ENCODE measurements at places on chromosomes 16 and 17. TPM values are rescaled to one million over a fixed set of nuclear protein-coding genes. Genes with fewer than 3 reads are reported as not detected.

COASY gene
- total RNA-seq = 63.3 TPM

CCL8 gene
- total RNA-seq = 1.5 TPM

DNA sequence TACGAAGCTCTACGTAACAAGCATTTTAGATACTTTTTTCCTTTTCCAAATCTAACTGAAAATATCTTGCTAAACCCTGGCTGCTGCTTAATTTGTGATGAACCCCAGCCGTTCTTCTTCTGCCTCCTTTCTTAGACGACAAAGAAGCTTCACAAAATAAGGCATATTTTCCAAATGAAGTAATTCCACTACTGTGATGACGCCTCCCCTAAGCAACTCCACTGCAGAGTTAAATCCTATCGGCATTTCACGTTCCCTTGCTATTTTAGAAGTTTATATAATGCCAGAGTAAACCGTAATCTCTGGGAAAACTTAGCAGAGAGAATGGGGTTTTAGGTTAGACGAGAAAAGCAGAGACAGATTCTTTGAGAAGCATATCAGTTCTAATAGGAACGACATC, 683.1 kb upstream of the SALL1 start:
- no peak for DNase-seq

GRCh38 chr16:80996688-80997138, 10.0 kb downstream of the CMC2 start:
- no peak for DNase-seq

DNA sequence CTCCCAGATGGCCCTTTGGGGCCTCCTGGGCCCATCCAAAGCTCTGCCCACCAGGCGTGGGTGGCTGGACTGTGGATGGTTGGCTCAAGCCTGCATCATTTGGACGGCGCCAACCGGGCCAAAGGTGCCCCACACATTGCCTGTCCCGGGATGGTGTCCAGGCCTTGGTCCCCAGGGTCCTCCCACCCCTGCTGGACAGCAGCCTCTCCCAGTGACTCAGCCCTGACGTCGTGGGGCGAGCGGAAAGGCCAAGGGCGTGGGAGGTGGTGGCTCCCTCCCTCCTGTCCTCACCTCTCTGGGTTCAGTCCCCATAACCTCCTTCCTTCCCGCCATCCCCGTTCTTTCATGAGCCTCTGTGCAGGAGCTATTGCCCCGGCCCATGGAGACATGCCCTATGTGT, 42.1 kb upstream of the DLX4 start:
- no peak for DNase-seq

DNA sequence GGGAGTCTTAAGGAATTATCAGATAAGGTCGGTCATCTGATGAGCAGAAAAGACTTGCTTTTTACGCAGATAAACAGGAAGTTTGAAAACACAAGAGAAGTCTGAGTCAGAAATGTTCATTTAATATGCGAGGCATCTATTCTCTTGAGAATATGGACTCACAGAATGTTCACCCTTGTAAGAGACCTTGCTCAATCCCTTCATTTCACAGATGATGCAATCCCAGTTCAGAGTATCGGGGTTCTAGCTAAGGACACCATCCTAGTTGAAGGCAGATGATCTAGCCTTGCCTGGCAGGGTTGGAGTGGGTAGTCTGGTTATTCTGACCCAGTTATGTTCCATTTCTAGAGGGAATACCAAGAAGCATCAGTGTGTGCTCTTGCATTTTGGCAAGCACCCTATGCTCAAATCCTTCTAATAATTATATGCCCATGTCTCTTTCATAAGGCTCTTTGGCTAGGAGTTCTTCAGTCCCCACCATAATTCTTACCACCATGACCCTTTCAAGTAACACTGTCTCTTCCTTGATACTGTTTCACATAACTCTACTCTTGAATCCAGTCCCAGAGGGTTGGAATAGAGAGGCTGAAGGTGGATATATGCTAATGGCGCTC, 42.5 kb downstream of the YPEL2 start:
- no peak for DNase-seq

DNA sequence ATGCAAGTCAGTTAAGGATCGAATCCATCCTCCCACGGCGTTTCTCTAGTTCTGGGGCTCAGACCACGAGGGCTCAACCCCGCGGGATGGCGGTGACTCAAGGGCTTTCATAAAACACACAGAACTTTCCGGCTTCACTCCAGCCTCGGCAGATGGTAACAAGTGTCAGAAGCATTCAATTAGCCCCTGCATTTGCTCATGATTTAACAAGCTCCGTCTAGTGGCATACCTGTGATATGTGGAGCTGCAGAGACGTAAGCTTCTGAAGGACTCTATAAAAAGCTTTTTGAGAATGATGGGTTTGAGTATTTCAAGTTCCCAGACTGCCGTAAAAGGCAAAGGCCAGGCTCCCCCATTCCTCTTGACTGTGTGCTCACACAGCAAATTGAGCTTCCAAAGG, 91.3 kb upstream of the SEC14L1 start:
- no peak for DNase-seq

DNA sequence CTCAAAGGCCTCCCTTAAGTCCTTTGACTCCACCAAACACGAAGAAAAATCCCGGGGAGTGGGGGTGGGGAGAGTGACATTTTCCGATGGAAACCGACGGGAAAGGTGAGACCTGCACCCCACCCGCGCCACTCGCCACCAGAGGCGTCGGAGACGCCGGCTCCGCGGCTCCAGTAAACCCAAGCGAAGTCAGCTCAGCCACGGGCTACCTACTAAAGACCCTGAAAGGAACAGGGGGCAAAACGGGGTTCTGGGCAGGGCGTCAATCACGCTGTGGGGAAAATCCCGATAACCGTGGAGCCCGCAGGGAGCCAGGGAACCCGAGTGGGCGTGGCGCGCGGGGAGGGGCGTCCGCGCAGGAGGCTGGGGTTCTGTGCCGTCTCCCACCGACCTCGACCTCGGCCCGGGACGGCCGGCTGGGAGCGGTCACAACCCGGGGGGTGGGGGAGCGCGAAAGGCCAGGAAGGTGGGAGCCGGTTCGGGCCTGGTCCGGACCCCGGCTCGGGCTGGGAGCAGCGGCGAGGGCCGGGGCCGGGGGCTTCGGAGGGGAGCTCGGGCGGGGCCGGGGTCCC, 565 bp downstream of the WDR45B start:
- peak; percentile 80 for DNase-seq

CACNG3 gene
- not detected for total RNA-seq

TBC1D26 gene
- not detected for total RNA-seq

- peak; percentile 85 for DNase-seq
These were observed 224.0 kb upstream of the TNRC6C start for GRCh38 chr17:77734371-77735080.

DNA sequence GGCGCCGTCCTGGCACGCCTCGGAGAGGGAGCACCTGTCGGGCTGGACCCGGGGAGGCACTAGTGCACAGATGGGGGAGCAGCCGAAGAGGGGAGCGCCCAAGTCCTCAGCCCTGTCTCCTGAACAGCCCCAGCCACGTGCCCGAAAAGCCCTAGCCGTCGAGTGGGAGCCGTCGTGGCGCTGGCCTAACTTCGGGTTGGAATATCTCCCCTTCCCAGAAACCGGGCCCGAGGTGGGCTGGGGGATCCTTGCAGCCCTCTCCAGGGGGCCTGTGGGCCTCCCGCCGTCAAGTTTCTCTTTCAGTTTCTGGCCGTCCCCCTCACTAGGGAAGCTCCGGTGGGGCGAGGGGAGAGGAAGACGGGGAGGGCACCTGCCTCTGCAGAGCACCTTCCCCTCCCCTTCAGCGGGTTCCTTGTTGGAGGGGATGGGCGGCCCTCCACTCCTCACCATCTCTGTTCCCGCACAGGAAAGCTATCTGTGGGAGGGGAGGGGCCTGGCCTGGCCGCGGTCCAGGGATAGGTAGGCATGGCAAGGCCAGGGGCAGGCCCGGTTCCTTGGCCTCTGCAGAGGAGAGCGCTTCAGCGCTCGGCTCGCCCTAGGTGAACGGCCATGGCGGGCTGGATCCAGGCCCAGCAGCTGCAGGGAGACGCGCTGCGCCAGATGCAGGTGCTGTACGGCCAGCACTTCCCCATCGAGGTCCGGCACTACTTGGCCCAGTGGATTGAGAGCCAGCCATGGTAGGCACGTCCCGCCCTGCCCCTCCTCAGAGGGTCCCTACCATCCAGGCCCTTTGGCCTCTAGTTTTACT, 709 bp downstream of the STAT5A start:
- peak; percentile 74 for DNase-seq

NPIPB6 gene
- 3.2 TPM for total RNA-seq

PRAC1 gene
- not detected for total RNA-seq

- no peak for DNase-seq
These were observed 41.3 kb upstream of the PABPN1L start for GRCh38 chr16:88907768-88908167.

KRT16 gene
- not detected for total RNA-seq

DNA sequence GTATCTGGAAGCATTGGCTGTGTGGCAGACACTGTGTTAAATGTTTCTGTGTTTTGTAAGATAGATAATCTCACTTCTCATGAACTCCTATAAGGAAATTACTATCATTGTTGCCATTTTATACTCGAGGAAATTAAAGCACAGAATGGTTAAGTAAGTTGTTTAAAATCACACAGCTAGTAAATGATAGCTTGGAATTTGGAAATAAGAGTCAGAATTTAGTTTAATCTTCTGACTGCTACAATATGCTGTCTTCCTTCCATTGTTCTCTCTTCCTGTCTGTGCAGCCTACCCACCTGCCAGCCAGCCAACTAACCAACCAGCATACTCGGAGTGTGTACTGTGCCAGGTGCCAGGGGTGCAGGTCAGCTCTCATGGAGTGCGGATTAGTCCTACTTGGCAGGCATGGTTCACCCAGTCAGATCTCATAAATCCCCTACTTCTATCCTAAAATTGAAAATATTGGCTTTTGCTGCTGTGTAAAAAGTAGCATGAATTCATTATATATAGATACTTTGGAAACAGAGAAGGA, 79.9 kb upstream of the LGALS9 start:
- DNase-seq = no peak

CA10 gene
- not detected for total RNA-seq

DNA sequence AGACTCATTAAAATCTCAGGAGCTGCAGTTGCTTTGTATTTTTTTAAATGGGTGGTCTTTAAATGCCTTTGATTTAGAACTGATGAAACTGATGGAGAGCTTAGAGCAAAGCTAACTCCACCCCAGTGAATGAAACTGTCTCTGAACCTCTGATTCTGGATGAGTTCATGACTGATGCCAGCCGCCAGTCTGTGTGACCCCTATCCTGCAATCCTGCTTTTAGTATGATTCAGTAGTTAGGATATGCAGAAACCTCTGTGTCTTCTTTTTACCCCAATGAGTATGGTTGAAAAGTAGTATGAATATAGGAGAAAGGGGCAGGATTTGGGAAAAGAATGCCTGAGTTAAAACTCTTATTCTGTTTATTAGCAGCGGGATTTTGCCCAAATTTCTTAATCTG, 12.3 kb upstream of the SALL1 start:
- no peak for DNase-seq

DNA sequence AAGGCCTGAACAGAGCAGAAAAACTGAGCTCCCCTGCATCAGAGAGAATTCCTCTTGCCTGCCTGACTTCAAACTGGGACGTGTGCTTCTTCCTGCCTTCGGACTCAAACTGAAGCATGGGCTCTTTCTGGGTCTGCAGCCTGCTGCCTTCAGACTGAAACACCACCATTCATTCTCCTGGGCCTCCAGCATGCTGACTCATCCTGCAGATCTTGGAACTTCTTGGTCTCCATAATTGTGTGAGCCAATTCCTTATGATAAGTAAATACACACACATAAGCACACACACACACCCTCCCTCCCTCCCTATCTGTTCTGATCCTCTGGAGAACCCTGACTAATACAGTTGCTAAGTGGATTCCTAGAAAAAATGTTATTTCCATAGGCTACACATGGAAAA, 874.3 kb upstream of the EEF2KMT start:
- DNase-seq = no peak

TSPAN10 gene
- total RNA-seq = 1.1 TPM

DNA sequence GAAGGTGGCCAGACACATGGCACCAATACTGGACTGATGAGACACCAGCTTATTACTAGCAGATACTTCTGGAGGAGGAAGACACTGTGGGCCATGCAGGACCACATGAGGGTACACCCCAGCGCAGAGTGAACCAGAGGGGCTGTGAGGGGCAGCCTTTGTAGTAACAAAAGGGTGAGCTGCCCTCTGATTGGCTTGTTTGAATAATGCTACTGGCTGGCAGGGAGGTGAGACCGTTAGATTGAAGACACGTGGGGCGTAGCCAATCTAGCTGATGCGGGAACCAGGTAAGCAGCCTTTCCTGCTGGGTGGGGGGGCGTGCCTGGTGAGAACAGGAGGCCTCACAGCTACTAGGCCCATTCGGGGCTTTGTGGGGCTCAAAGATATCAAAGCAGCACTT, 102.8 kb upstream of the SEC14L1 start:
- no peak for DNase-seq

SHPK gene
- 10.4 TPM for total RNA-seq

- no peak for DNase-seq
These were observed 52.2 kb downstream of the FBXL20 start for GRCh38 chr17:39349246-39349645.

DNA sequence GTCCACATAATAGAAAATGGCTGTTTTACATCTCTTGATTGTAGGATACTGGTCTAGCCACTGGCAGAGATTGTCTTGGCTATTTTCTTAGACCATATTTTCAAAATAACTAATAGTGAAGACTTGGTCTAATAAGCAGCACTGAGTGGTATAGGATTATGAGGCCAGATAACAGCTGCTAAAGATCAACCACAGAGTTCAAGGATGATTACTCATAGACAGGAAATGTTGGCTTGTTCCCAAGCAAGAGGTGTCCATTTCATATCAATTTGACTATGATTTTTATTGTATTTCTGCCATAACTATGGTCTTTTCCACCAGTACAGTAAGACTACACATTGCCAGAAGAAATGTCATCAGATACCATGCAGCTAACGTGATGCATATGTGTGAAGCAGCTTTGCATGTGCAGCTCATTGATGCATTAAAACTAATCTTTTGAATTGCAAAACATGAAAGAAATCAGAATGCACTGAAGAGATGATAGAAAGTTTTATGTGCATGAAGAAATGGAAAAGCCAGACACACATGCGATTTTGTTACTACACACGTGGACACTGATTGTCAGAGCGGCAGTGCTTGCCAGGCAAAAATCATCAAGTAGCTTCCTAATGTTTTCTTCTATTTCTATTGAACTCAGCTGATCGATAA, 693.3 kb downstream of the CDH11 start:
- no peak for DNase-seq

- DNase-seq = no peak
These were observed 38.1 kb downstream of the SHCBP1 start for GRCh38 chr16:46583036-46583435.

GRCh38 chr16:86432691-86433090, 77.6 kb upstream of the FOXF1 start:
- no peak for DNase-seq

GRCh38 chr16:27242868-27243590, 25.5 kb downstream of the NSMCE1 start:
- peak; percentile 77 for DNase-seq

GRCh38 chr17:79732254-79732653, 1.5 kb downstream of the ENPP7 start:
- no peak for DNase-seq

All from upper lobe of right lung (tissue), 1 donor.